ENCODE measurements at places on chromosomes 16 and 17. TPM values are rescaled to one million over a fixed set of nuclear protein-coding genes. Genes with fewer than 3 reads are reported as not detected.

DNA sequence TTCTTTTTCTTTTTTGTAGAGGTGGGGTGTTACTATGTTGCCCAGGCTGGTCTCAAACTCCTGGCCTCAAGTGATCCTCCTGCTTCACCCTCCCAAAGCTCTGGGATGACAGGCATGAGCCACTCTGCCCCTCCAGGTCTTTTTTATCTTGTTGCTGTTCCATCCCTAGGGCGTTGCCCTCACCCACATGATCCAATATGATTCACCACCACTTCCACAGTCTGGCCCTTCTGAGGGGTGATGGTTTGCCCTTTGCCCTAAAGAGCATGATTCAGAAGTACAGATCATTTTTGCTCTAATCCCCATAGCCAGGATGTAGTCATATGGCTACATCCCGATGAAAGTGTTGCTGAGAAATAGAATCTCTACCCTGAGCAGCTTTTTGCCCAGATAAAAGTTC, 18.8 kb downstream of the STX4 start:
- peak; percentile 97 for DNase-seq

DNA sequence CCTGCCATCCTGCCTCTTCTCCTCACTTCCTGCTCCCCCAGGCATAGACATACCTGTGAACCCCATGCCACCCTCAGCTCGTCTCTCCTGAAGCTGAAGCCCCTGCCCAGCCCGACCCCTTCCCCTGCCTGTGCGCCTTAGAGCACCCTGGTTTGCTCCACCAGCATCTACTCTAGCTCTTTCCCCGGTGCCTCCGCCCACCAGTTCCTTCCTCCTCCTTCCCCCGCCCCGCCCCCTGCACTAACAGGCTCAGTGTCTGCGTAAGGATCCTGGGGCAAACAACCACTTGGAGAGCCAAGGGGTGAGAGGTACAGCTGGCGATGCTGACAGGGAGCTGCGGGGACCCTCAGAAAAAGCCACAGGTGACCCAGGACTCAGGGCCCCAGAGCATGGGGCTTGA, 1.9 kb downstream of the GPR142 start:
- no peak for DNase-seq

DNA sequence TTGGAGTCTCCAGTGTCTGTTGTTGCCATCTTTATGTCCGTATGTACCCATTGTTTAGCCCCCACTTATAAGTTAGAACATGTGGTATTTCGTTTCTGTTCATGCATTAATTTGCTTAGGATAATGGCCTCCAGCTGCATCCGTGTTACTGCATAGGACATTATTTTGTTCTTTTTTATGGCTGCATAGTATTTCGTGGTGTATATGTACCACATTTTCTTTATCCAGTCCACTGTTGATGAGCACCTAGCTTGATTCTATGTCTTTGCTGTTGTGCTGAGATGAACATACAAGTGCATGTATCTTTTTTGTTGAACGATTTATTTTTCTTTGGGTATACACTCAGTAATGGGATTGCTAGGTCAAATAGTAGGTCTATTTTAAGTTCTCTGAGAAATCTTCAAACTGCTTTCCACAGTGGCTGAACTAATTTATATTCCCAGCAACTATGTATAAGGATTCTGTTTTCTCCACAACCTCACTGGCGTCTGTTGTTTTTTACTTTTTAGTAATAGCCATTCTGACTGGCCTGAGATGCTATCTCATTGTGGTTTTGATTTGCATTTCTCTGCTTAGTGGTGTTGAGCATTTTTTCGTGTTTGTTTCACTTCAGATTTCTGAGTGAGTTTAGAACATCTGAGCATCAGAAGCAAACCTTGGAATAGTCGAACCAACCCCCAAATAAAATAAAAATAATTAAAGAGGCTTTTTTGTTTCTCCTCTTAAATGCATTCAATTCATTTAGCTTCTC, 304.7 kb downstream of the ZFHX3 start:
- no peak for DNase-seq

- peak; percentile 30 for DNase-seq
Measured at GRCh38 chr17:17098551-17099179, 56.4 kb downstream of the MPRIP start.

PPM1D gene
- 7.8 TPM for total RNA-seq

Data from GM23248 (cell line).